ENCODE measurements at places on chromosomes 6 and 20.

DNA sequence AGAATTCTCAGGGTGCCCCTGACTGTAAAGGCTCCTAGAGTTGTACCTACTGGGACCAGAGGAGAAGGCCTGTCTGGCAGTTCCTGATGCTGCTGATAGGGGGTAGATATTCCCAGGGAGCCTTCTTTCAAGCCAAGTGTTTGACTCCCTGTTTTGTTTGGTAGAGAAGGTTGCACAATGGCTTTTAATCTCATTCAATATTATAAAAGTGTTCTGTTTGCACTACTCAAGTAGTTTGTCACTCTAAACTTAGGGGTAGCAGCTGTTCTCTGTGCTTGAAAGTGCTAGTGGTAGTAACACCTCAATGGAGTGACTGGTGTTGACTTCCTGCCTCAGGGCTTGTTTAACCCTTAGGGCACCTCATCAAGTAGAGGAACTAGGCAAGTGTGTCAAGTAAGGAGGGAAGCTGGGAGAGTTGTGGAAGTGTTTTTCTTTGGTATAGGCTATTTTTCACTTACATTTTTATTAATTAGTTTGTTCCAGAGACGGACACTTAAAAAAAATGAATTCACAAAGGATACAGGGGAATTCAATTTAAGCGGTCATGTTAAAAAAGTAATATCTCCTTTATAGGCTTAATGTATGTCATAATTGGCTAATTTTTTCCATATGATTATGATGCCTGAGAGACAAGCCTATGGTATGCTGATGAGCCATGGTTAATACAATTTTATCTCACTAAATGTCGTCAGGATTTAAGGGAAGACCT, 38.1 kb downstream of the BICRAL start:
- DNase-seq = no peak

- no peak for DNase-seq
These were observed 437.4 kb upstream of the JAG1 start for GRCh38 chr20:11111191-11111590.

DNA sequence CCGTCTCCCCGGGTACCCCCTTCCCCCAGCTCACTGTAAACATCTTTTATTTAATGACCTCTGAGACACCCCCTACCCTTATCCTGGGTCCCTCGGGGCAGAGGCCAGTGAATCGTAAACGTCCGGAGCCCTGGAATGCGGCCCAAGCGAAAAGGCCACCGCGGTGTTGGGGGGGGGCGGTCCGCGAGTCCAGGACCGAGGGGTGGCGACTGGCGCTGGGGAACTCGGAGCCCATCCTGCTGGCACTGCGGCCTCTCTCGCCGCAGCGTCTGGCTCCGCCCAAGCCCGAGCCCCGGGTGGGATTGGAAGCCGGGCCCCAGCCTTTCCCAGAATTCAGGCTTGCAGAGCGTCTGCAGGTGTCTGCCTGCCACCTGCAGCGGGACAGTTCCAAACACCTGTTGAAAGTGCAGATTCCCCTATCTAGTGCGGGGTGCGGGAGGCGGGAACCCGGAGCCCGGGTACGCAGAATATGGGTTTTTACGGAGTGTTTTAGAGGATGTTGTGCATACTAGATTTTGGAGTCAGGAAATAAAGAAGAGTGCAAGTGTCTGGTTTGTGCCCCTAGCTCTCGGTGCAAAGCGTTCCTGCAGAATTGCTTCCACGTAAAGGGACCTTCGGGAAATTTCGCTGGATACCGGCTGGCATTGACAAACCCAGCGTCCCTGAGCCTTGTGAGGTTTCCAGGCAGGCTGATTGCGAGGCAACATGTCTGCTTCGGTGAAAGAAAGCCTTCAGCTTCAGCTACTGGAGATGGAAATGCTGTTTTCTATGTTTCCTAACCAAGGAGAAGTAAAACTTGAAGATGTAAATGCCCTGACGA, 800 bp downstream of the RWDD2A start:
- DNase-seq = no peak

GRCh38 chr6:53041356-53041755, 23.8 kb upstream of the FBXO9 start:
- no peak for DNase-seq

DNA sequence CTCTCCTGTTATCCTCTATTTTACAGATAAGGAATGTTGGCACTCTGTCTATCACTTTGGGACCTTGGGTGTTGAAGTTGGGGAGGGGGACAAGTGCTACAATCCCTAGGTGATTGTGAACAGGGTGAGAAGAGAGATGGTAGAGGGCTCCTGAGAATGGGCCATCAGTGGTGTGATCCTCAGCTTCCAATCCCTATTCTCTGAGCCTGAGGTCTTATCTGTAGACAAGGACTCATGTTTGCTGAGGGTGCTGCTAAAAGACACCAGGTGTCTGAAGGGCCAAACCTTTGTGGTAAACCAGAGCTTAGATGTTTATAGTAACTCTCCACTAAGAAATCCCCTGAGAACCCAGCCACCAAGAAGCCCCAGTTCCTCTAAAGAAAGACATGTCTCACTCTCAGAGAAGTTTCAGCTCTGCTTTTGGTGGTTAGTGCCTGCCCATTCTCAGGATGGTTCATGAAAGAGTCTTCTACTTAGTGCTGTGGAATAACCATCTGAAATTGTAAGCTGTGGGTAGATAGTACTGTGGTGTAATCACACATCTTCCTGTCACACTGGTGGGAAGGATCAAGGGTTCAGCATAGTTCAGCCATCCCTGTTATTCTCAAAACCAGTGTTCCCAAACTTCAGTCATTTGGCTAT, 58.2 kb upstream of the IL20RA start:
- no peak for DNase-seq

- no peak for DNase-seq
These were observed 58.6 kb upstream of the ZNF217 start for GRCh38 chr20:53652090-53652858.

- no peak for DNase-seq
These were observed 16.4 kb upstream of the QKI start for GRCh38 chr6:163398115-163398514.

- no peak for DNase-seq
These were observed 112.6 kb upstream of the RALGAPA2 start for GRCh38 chr20:20824924-20825584.

- DNase-seq = no peak
These were observed 8.0 kb upstream of the SIRPD start for GRCh38 chr20:1565461-1565860.

DNA sequence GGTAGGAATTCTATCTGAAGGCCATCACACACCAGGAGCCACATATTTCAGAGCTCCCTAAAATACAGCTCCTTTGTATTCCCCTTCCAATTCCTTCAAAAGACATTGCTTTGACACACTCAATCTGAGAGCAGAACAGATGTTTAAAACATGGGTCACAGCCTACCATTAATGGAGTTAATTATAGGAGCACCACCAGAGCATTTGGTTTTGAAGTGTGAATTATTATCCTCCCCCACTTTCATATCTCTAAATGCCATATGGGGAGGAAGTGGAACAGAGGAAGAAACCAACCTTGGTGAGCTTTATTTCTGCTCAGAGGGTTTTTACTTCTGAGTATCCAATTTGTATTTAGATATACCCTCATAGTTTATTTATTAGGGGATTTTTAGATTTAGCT, 50.7 kb upstream of the TNFRSF21 start:
- DNase-seq = no peak

- DNase-seq = no peak
These were observed 889 bp upstream of the FLOT1 start for GRCh38 chr6:30743099-30744053.

- no peak for DNase-seq
These were observed 281.2 kb upstream of the JAG1 start for GRCh38 chr20:10954908-10955580.

GRCh38 chr6:148524976-148525375, 182.3 kb downstream of the SASH1 start:
- no peak for DNase-seq

DNA sequence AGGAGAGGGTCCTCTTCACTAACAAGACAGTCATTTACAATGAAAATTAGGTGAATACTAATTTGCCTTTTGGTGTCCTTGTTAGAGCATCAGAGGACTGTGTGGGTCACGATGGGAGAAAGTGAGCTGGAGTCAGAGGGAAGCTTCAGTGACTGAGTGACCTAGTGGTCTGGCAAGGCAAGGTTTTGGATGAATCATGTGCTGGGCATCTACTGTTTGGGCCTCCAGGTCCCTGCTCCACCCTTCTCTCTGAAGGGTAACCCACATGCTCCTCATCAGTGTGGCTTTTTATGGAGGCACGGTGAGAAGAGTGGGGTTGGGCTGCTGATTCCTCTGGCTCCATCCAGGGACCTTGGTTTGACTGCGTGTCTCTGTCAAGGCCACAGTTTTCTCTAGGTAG, 60.5 kb upstream of the EXOC2 start:
- no peak for DNase-seq

GRCh38 chr20:36202891-36203338, 33.4 kb upstream of the AAR2 start:
- no peak for DNase-seq

DNA sequence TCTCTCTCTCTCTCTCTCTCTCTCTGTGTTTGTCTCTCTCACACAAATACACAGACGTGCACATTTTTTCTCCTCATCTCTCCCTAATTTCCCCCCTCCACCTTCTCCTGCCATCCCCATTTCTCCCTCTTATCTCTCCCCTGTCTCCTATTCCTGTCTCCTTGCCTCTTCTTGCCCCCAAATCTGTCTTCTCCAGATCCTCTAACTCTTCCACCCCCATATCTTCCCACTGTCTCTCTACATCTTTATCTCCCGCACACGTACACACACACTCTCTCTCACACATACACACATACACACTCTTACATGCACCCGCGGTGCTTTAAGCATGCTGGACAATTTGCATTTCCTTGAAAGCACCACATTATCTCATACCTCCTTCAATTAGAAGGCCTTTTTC, 15.9 kb downstream of the KIZ start:
- no peak for DNase-seq

GRCh38 chr6:54085047-54085446, 26.2 kb upstream of the MLIP start:
- DNase-seq = no peak

- no peak for DNase-seq
These were observed 426.5 kb downstream of the CD83 start for GRCh38 chr6:14543971-14544585.

DNA sequence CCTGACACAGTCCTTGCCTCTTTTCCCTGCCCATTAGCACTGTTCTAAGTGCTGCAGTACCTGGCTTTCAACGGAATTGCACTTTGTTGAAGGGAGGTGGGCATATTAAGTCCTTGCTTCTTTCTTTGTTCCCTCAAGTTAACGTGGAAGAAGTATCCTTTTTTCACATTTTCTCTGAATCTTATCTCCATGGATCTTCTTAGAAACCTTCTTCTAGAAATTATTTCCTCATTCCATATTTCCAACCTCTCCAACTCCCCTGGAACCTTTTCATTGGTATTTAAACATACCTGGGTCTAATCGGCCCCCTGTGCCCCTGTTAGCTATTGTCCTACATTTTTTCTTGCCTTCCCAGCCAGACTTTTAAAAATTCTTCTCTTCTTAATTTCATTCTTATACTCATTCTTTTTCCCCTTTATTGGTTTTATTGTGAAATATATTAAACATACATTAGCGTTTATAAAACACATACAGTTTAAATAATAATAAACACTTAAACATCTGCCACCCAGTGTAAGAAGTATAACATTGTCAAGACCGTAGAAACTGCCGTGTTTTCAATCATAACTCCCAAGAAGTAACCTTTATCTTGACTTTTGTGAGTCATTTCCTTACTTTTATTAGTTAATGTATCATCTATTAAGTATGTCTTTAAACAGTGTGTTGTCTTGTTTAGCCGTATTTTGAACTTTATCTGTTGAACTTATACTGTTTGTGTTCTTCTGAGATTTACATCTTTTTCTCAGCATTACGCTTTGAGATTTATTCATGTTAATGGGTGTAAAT, 118.2 kb downstream of the CDKAL1 start:
- no peak for DNase-seq

DNA sequence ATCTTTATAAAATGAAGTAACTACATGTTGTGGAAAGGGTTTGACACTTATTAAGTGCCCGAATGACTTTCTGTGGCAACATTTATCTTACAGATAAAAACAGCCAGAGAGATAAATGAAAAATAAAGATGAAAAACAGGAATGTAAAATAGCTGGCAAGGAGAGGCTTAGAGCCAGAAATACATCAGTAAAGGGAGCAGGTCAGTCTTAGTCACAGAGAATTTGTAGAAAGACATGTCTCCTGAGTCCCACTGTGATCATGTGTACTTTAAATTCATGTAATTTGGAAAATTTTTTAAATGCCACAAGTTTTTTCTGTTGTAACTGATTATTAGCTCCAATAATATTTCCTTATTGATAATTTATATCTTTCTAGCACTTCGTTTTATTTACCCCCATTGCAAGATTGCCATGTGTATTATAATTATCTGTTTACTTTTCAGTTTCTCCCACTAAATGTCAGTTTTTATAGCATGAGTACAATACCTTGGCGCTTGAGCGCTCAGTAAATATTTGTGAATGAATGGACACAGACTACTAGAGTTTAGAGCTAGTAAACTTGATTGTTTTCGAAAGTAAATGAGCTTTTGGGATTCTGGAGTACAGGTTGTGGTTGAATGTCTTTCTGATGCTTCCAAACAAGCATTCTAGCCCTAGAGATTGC, 15.2 kb downstream of the TAB2 start:
- no peak for DNase-seq

GRCh38 chr6:22765015-22765414, 195.6 kb downstream of the HDGFL1 start:
- DNase-seq = no peak

DNA sequence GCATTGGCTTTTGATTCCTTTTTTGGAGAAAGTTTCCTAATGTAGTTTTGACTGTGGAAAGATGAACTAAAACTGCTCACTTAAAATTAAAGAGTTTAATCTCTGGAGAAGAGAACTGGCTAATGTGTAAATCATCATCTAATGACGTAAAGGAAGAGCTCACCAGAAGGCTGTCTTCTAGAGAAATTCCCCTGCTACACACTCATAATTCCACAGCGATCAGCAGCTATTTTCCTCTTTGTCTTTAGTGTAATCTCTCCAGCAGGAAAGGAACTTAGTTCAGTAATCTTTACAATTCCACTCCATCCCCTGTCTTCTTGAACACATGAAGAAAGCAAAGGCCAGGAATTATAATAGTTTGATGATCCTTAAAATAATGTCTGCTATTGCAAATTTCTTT, 15.8 kb downstream of the SPTLC3 start:
- DNase-seq = no peak

GRCh38 chr6:169171951-169172350, 81.7 kb downstream of the THBS2 start:
- no peak for DNase-seq

DNA sequence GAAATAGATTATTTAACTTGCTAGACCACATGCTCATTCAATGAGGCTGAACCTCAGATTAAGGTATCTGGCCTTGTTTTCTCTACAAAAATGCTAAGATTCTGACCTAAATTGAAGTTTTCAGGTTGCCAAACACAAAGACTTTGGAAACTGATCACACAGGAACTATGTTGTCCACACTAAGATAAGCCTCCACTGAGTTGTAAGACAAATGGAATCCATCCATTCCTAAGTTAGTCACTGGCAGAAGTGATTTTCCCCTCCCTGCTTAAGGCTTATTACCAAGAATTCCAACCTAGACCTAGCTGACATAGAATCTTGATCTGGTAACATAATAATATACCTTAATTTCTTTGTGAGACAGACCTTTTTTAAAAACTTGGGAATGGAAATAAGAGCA, 608.1 kb downstream of the TENT5A start:
- DNase-seq = no peak

- DNase-seq = no peak
These were observed 243.7 kb downstream of the ALDH8A1 start for GRCh38 chr6:134706153-134706552.

- DNase-seq = no peak
These were observed 15.9 kb upstream of the PCK1 start for GRCh38 chr20:57544838-57545564.

- no peak for DNase-seq
These were observed 169.8 kb downstream of the BACH2 start for GRCh38 chr6:90126839-90127238.

- DNase-seq = no peak
These were observed 154.9 kb downstream of the OR2B2 start for GRCh38 chr6:27757307-27757706.

Data from AG04450 (cell line).